ENCODE measurements at places on chromosomes 2 and 18.

GRCh38 chr2:23106242-23106785 is 278.7 kb upstream of the KLHL29 start:
- DNase-seq, result no peak

GRCh38 chr18:45526114-45526841 is 89.0 kb upstream of the SLC14A2 start:
- DNase-seq, result peak; percentile 63

DNA sequence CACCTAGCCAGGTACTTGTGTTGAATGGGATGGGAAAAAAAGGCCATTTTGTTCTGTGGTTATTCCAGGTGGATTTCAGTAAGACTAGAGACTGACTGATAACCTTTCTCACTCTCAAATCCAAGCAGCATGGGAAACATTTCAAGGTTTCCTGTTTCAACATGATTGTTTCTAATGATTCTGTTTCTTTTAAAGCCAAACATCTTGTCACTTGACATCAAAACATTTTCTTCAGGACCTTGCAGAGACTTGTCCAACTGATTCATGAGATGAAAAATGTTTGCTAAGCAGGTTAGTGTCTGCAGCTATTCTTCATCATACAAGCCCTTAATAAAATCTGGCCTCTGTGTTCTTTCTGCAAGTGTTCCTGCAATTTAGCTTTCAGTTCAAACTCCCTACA is 456.5 kb upstream of the CWC22 start:
- no peak for DNase-seq

DNA sequence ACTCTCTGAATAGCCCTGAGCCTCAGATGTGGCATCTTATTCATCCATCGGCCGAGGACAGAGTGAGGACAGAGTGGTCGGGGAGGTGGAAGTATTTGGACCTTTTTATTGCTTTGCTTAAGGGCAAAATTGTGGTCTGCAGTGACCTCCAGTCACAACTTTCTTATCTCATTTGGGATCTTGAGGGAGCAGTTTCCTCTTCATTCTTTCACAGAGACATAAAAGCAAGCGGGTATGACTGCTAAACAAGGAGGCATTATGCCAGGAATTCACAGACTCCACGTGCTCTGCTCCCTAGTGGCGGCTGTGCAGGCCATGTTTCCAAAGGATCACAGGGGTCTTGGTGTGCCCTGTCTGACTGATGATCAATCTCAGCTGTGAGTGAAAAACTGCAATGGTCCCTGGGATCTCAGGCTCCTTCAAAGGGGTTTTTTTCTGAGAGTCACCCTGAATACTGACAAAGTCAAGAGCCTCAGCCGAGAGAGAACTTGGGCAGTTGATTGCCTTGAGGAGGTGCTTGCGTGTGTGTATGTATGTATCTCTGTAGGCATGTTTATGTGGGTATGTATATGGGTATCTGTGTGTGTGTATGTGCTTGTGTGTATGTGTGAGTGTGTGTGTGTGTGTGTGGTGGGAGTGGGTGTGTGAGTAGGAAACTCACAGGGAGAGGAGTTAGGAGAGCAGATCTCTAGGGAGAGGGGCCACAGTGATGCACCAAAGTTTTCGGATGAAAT is 47.7 kb downstream of the RAPGEF4 start:
- no peak for DNase-seq

DNA sequence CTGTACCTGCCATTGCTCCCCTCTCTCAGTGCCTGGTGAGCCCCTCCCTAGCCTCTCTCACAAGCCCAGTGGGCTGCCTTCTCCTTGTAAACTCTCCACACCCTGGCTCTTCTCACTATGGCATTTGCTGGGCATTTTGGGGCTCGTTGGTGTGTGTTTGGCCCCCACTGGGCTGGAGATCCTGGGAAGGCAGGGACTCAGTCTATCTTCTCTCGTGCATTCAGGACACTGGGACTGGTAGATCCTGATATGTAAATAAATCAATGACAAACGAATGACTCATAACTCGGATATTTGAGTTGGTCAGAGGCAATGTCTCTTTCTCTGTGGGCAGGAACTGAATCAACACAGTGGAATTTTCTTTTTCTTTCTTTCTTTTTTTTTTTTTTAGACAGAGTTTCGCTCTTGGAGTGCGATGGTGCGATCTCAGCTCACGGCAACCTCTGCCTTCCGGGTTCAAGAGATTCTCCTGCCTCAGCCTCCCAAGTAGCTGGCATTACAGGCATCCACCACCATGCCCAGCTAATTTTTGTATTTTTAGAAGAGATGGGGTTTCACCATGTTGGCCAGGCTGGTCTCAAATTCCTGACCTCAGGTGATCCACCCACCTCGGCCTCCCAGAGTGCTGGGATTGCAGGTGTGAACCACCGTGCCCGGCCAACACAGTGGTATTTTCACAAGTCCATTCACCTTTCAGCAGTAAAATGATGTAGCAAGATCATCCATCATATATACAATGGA is 144.6 kb upstream of the SPRED2 start:
- DNase-seq, result no peak

- no peak for DNase-seq
Measured at GRCh38 chr2:14424478-14425390, 207.8 kb upstream of the LRATD1 start.

- no peak for DNase-seq
Measured at GRCh38 chr2:235000426-235001236, 48.8 kb downstream of the SH3BP4 start.

DNA sequence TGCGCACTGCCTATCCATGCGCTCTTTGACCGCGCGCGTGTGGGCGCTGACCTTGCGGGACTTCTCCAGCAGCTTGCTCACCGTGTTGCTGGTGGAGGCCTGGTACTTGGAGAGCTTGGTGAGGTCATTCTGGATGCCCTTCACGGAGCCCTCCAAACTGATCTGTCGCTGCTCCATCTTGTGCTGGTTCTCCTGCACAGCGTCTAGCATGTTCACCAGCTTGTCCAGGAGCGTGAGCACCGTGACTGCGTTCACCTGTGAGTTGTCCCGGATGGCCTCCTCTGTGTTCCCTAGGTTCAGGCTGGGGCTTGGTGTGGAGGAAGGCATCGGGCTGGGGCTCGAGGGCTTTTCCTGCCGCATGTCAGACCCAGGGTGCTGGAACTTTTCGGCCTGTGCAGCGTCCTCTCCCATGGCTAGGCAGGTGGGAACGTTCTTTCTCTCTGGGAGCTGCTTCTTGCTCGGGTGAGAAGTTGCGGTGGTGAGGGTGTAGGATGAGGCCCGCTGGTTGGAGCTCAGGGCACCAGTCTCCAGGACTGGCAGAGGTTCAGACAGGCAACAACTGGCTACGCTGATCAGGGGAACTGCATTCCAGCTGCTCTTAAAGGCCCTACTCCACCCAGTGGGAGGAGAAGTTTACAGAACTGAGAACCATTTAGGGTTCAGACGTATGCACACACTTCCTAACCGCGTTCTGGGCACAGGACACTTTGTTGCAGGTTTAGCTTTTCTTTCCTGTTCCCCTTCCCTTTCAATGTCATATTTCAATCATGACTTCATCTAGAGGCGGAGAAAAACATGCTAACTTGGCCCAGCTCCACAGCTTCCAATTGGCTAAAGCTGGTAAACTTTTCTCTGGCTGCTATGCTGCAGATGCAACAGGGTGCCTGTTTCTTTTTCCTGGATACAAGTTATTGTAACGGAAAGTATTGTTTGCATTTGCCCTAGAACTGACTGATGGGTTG is at the start of gene CAVIN2:
TSS of gene CAVIN2 (minus strand) at position 574 of the 962 bp plus-strand sequence. CDS start at position 411, 163 bp downstream.
- no peak for DNase-seq

GRCh38 chr2:27105981-27106380 is 12.9 kb downstream of the CGREF1 start:
- no peak for DNase-seq

DNA sequence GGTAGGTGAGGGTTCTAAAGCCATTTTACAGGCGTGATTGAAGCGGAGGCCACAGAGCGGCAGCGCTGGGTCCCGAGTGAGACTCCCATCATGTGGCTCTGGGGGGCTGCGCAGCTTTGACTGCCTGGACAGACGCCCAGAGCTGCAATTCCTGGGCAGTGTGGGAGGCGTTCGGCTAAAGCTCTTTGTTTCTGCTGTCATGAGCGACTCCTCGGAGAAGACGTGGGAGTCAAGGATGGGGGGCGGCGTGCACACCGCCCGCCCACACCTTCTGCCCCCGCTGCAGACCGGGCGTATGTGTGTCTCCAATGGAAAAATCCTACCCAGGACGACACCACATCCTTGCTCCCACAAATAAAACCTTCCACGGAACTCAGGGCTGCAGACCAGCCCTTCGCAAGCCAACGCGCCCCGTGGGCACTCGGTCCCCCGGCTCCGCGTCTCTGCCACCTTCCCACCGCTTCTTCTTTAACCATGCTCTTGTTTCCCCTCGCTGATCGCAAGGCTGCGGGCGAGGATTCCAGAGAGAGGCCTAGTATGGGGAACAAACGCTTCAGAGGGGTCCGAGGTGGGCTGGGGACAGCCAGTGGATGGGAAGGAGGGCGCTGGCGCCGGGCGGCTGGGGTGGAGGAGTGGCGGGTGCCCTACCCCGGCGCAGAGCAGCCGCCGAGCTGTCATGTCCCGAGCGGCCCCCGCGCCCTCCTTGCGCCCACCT is 680 bp upstream of the LBH start:
- peak; percentile 88 for DNase-seq

DNA sequence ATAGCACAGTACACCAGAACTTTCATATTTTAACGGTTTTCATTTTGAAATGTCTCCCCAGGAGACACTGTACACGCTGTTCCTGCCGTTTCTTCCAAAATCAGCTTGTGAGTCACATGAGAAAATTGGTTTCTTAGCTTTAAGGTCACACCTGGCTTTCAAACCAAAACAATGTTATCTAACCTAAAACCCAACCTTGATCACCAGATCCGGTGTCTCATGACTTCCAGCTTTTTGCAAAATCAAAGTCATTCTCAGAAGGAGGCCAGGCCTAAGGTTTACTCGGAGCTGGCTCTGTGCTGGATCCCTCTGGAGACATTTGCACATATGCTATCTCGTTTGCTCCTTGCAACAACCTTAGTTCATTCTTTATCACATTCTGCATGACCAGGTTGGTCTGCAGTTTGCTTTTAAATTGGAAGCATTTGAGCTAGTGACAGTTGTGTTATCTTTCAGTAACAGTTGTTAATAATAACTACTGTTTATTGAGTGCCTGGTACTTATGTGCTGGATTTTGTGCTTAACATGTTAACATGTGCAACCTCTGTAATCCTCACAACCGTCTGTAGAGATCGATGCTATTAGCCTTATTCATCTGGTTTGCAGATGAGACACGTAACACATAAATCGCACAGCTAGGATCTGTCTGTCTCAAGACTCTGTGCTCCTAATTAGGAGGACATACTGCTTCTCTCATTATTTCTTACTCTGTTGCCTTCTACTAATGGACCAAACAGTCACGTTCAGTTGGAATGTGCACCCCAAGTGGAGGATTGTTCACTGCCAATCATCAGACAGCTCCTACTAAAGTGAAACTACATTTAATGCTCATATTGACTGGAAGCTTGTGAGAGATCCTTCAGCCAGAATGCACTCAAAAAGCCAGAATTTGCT is 105.5 kb downstream of the RNF144A start:
- DNase-seq, result peak; percentile 58

GRCh38 chr2:160479269-160479668 is 14.3 kb downstream of the RBMS1 start:
- no peak for DNase-seq

DNA sequence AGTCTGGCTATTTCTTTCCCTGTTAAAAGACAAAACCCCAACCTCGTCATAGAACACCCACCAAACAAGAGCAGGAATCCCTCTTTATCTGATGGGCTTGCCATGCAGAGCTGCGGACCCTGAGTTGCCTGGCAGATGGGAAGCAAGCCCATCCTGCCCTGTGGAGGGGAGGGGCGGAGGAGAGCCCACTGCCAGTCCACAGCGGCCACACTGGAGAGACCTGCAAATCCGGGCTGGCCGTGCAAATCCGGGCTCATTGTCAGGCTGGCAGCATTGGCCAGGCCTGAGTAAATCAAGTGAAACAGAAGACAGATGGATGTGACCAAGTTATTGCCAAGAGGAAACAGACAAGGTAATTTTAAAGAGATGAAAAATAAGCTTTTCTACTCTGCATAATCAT is 22.0 kb downstream of the MYL12B start:
- DNase-seq, result peak; percentile 78

DNA sequence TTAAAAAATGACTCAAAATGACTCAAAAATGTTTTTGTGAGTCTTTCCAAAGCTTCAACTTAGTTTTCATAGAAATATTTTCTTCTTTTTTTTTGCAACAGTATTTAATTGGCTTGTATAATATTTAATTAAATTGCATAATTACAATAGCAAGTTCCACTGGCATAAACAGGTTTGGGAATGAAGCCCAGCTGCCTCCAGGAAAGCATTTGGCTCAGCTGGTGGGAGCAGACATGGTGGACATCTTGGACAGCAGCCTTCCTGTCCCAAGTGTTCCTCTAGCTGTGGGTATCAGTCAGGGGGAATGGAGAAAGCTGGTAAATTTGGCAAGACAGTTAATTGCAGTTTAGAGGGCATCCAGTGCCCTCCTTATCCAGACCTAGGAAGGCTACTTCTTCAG is 213.4 kb downstream of the ZBTB7C start:
- DNase-seq, result no peak

- no peak for DNase-seq
Measured at GRCh38 chr2:158380746-158381145, 75.8 kb downstream of the CCDC148 start.

GRCh38 chr2:2482851-2483250 is 151.8 kb upstream of the MYT1L start:
- DNase-seq, result no peak

DNA sequence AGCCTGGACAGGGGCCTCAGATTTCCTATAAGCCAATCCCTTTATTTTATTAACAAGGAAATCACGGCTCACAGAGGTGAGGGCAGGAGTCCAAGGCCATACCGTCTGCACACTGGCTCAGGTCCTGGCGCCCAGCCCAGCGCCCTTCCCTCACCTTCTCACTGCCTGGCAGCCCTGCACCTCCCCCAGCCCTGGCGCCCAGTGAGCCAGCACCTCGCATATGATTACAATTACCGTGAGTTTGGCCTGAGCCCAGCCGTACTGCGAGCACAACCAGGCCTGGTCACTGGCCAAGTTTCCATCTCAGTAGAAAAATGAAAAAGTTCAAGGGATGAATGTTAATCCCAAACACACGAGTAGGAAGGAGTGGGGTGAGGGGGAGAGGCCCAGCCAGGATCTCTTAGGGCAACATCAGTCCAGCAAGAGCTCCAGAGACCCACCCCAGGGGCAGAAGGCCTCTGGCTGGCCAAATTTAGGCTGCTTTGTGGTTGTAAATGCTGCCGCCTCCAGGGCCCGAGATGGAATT is 68.4 kb downstream of the MCFD2 start:
- DNase-seq, result peak; percentile 82

- DNase-seq, result no peak
Measured at GRCh38 chr2:156511122-156511521, 74.9 kb downstream of the GPD2 start.

GRCh38 chr18:71249791-71250190 is 960.9 kb downstream of the SOCS6 start:
- DNase-seq, result no peak

Data from brain (organoid and tissue), 16 donors.